Right renal cortex interstitium (tissue), 3 donors: ENCODE measurements at places on chromosomes 4 and X. TPM values are rescaled to one million over a fixed set of nuclear protein-coding genes. Genes with fewer than 3 reads are reported as not detected.

DNA sequence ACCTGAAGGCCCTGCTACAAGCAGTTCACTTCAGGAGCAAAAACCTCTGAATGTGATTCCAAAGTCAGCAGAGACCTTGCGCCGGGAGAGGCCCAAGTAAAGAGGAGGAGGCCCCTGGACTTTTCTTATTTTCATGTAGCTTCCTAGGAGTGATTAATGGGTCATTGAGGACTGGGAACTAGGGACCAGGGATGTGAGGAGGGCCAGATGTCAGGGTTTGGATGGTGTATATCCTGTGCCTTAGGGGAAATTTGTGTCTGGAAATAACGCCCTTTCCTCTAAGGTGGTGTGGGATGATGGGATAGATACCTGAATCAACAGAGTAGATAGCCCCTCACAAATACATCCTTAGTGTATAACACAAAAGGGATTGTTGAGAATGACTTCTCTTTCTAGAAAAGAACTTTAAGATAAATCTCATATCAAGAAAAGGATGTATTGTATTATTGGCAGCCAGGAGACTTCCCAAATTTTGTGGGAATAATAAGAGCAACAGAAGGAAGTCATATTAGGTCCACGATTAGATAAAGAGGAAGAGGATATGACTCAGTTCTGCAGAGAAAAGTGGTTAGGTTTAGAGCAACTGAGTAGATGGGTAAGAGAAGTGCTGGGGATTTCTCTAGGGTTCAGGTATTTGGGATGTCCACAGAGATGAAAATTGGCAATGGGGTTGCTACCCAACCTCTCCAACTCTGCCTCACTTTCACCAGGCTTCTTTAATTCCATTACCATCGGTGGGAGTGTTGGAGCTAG lies 1.1 kb downstream of the ITGB1BP2 start:
- DNase-seq = no peak

Gene SLITRK2
- polyA plus RNA-seq = 2.1 TPM

DNA sequence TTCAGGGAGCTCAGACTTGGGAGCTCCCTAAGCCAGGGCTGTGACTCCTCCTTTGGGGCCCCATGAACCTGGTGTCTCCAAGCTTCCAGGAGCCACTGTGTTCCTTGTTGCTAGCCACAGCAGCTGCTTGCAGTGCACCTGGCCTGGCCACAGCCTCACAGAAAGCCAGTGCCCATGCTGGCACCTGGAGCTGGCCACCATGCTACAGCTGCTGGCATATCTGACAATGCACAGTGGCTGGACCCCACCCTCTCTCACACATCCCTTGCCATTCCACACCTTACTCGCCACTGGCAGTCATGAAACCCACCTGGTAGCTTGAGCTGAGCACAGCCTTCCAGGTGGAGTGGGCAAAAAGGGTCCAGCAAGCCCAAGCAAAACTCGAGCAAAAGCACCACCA lies 441.7 kb downstream of the ARAP2 start:
- DNase-seq = no peak

DNA sequence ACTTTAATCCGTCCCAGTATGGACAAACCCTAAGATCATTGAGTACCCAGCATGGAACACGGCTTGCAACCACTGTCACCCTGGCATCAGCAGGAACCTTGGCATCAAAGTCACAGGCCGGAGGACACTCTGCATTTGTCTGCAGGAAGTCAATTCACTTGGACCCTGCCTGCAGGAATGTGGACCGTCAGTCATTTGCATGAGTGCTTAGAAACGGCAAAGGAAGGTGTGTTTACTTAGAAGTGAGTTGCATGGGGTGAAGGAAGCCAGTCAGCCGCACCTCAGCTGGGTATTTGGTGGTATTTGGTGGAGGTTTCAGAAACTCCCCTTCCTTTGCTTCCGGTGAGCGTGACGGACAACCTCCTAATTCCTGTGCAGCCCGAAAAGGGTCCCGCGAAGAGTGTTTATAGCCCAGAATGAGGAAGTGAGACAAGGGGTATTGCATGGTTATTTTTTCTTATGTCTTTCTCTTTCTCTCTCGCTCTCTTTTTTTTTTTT lies 15.5 kb downstream of the P2RY8 start:
- no peak for DNase-seq

GRCh38 chr4:11529625-11530201 lies 101.0 kb upstream of the HS3ST1 start:
- DNase-seq = no peak

Gene PPEF1
- polyA plus RNA-seq = 0.58 TPM

GRCh38 chr4:89298155-89298554 lies 9.4 kb downstream of the GPRIN3 start:
- no peak for DNase-seq

Gene EVC2
- polyA plus RNA-seq = 9.2 TPM

- no peak for DNase-seq
These were observed 6.2 kb upstream of the ZCCHC13 start for GRCh38 chrX:74297766-74298165.

Gene LNX1
- 17.3 TPM for polyA plus RNA-seq

GRCh38 chr4:113162089-113162488 lies 112.6 kb downstream of the ANK2 start:
- no peak for DNase-seq

DNA sequence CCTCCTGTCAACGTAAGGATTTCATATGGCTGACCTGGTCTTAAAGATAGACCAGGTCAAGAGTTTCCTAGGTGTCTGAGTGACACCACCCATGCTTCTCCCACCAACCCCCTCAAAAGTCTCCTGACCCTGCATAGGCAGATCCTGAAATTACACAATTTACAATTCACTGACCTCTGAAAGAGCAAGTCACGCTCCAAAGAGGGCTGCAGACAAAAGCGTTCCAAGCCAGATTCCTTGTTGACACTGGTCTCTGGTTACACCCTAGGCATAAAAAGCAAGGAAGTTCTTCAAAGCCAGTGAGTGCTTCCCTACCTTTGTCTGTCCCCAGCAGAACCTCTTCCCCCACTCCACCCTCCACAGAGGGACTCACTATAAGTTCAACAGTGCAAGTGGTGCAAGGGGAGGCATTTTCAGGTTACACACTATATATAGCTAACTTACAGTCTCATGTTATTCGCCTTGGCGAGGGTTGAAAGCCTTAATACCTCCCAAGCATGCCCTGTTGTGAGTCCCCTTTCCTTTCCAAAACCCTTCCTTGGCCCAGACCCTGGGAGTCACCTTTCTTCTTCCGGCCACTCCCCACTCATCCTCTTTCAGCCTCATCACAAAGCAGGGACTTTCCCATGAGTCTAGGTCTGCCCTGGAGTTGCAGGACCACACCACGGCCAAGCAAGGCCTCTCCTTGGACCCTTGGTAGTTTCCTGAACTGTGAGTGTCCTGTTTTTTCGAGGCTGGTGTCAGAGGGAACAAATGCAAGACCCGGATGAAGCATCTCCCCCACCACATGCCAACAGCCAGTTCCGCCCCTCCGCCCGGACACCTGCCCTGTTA lies 58.0 kb upstream of the KLF3 start:
- DNase-seq = peak; percentile 47

DNA sequence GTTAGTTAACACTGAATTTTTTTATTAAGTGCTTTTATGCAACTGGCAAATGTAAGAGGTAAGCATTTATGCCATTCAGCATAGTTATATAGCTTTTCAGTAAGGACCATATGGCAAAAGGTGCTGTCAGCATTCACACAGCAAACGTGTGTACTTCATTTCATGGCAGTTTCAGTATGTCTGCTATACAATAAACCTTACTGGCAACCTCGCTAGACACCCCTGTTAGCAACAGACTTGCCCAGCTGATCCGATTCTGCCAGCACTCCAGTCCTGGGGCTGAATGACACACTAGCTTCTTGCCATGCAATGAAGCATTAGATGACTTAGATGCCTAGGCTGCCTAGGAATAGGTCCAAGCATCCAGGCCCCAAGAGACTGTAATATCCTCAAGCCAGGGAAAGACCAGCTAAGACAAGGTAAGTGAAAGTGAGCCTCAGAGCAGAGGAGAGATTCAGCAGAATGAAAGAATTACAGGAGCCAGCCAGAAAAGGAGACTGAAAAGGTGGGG lies 47.3 kb upstream of the DOCK11 start:
- DNase-seq = no peak

GRCh38 chr4:187576751-187577150 lies 418.8 kb upstream of the ZFP42 start:
- DNase-seq = no peak

GRCh38 chr4:7052313-7052712 lies 9.1 kb downstream of the TADA2B start:
- DNase-seq = no peak

GRCh38 chrX:69309074-69309792 lies 144.0 kb upstream of the PJA1 start:
- DNase-seq = no peak

Gene RENBP
- polyA plus RNA-seq = 17.2 TPM

DNA sequence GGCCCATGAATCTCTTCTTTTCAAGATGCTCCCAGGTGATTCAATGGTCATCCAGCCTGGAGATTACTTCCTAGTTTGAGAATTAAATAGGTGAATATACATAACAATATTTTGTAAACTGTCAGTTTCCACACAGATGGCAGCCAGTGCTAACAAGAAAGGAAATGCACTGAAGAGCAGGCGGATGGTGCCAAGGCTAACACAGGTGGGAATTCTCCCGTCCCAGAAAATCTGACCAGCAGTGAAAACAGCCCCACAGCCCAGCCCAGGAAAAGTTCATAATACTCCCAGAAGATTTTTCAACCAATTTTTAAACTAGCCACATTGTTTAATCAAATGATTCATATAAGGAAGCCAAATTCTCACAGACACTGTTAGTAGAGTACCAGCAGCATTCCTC lies 387.2 kb upstream of the GATB start:
- DNase-seq = no peak

Gene GPR119
- not detected for polyA plus RNA-seq

- no peak for DNase-seq
These were observed 51.4 kb downstream of the NPY5R start for GRCh38 chr4:163395055-163395454.

Gene NAT8L
- polyA plus RNA-seq = 7.6 TPM

DNA sequence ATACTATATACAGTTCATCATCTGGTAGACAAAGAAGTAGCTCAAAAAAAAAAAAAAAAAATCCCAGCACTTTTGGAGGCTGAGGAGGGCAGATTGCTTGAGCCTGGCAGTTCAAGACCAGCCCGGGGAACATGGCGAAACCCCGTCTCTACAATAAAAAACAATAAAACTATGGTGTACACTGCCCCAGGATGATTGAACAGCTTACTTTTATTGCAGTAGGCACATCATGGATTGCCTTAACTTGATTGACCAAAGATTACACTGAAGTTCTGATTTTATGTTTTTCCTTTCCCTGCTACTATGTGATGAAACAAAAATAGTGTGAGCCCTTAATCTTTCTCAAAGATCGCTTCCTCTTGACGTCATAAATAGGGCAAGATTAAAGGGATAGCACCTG lies 60.6 kb downstream of the SNX25 start:
- no peak for DNase-seq

DNA sequence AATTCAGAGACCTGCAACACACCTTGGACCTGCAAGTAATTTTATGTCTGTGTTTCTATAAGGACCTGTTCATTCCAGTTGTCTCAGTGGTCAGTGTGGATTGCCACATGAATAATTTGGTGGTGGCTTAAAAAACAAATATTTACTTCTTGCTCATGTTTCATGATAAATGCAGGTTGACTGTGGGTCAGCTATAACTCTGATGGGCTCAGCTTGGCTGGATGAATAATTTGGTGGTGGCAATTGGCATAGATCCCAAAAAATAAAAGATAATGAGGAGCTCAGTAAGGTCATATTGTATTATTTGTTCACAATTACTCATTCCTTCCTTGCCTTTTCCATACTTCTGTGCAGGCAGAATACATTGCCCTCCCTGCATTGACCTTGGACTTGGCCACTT lies 18.9 kb upstream of the SCRG1 start:
- no peak for DNase-seq

Gene LRBA
- polyA plus RNA-seq = 73.8 TPM

- no peak for DNase-seq
These were observed 953.4 kb upstream of the NDST4 start for GRCh38 chr4:116066711-116067245.

Gene NOX1
- polyA plus RNA-seq = 0.97 TPM

DNA sequence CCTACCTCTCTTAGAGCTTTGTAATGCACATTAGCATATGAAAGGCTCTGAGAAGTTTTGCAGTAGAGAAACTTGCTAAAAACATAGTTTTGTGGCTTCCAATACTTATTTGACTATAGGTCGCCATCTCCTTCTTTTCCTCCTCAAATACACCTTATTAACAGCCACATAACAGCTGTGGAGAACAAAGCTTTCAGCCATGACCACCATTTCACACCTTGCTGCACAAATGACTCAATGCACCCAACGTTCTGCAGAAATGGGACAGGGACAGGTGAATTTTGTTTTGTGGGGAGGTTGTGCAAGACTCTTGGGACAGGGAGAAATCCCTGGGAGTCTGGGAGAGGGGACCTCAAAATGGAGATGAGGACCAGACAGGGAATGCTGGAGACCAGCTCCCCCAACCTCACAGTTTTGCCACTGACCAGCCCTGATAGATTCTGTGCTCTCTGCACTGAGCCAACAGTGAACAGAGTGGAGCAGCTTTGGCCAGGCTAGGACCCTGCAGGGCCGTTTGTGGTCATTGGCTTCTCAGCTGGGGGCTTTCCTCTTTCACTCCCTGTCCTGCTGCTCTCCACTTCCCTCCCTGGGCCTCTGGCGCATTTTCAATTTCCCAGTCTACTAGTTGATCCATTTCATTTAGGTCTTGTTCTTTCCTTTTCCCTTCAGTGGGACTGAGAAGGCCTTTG lies 16.6 kb downstream of the FRMPD3 start:
- DNase-seq = no peak

Gene TMEM129
- polyA plus RNA-seq = 37.1 TPM

GRCh38 chr4:185912779-185913178 lies 100.8 kb upstream of the SORBS2 start:
- DNase-seq = no peak

DNA sequence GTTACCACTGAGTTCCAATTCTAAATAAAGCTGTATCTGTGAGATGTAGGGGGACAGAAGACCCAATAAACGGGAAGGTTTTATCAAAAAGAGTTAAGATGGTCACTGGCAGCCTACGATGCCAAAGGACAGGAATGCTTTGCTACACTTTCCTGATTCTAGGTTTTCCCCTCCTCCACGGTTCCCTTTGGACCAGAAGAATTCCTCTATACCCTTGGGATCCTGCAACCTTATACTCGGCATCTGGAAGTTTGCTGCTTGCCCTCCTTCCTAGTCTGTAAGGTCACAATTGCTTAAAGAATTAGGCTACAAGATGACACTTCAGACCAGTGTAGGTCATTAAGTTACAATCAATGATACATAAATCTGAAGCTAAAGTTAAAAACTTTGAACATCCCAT lies 64.3 kb downstream of the SCML2 start:
- DNase-seq = no peak

DNA sequence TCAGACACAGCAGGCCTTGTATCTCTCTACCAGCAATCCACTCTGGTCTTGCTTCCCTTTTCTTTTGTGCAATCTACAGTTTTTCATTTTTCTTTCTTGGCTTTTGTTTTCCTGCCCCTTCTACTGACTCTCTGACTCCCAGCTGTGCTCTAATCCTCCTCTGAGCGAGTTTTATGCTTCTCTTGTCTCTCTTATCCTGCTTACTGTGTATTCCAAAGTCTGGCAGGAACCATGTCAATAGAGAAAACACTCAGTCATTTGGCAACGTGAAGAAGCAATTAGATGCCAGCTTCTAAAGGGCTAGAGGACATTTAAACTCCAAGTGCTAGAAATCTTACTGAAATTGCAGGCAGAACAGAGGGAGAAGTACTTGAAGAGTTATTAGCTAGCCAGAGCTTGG lies 984.6 kb upstream of the TENM3 start:
- no peak for DNase-seq

- no peak for DNase-seq
These were observed 36.5 kb downstream of the INPP4B start for GRCh38 chr4:142809559-142809958.
